ENCODE measurements at places on chromosomes 11 and 22.

DNA sequence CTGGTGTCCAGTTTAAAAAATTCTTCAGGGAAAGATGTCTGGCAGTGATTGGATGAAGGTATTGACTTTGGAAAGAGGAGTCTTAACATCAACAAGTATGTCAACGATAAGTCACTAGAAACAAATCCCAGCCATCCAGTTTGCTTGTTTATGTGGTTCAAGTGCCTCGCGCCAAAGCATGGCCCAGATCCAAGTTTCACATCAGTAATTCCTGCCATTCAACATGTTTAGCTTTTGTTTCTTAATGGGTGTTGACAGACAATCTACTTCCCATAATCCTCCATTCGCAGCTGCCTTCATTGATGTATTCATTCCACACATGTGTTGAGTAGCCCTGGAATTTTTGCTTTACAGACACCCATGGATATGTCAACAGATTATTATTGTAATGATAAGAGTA lies 77.8 kb downstream of the UBASH3B start:
- DNase-seq, result no peak

DNA sequence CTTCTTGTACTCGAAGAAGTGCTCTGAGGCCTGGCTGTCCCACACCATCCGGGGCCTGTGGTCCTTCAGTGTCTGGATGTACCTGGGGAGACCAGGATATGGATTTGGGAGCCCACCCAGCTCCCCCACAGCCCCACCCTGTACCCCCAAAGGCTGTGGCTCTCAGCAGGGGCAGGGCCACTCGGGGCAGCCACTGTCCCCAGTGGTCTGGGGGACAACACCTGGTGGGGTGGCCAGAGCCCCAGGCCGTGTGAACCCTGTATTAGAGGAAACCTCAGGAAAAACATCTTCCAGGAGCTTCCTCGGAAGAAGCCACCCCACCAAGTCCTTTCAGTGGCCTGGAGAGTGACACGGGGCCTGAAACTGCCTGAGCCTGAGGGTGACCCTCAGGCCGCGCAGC lies 27.8 kb downstream of the TSPAN4 start:
- DNase-seq, result no peak

- DNase-seq, result no peak
Observed at GRCh38 chr11:12403122-12403996, 26.0 kb downstream of the PARVA start.

DNA sequence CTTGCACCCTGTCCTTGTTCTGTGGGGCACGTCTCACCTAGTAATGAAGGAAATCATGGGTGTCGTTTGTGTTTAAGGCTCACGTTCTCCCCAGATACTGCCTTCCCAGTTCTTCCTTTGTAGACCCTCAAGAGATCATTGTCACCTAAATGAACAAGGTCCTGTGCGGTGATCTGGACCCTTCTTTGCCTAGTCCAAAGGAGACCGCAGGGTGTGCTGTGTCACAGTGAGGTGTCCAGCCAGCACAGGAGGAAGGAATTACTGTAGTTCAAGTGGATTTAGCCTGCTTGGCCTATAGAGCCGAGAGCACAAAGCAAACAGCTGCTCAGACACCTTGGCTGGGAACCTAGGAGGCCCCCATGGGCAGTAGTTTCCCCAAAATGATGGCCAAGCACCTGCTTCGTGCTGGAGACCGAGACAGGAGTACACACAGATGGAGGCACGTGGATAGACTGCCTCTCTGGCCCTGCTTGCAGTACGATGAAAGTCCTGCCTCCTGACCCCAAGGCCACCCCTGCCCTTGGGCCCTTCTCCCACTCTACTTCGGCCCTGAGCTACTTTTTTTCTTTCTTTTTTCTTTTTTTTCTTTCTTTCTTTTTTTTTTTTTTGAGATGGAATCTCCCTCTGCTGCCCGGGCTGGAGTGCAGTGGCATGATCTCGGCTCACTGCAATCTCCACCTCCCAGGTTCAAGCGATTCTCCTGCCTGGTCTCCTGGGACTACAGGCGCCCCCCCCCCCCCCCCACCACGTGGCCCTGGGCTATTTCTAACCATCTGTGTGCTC lies 19.4 kb upstream of the PPFIA1 start:
- DNase-seq, result no peak

DNA sequence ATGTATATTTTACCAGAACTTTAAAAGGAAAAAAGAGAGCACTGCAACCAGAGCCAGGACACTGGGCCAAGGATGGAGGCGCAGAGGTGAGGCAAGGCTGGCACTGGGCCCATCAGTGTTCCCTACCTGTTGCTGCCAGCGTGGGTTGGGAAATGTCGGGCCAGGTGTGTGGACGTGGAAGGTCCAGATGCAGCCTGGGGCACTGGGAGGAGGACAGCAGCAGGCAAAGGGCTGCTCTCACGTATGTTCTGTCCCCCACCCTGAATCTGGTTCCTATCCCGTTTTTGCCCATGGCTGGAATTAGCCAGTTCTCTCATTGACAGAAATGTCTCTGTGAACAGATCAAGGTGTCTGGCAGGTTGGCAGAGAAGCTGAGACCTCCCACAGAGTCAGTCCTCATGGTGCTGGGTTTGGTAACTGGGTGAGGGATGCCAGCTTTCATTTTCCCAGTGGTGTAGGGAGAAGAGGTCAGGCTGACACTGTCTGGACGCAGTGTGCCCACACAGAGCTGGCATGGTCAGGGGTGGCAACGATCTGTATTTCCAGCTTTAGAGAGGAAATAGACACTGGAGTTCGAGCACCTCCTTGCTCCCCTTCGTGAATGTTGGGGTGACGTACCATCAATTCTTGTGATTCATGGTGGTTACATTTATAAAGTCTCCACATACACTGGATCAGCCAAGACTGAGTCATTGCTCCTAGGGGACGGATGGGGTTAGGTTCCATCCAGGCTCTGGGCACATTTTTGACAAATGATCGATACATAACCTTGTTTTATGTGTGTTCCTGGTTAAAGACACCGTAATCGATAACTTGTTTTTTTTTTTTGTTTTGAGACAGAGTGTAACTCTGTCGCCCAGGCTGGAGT lies 4.3 kb upstream of the PNPLA3 start:
- DNase-seq, result no peak

DNA sequence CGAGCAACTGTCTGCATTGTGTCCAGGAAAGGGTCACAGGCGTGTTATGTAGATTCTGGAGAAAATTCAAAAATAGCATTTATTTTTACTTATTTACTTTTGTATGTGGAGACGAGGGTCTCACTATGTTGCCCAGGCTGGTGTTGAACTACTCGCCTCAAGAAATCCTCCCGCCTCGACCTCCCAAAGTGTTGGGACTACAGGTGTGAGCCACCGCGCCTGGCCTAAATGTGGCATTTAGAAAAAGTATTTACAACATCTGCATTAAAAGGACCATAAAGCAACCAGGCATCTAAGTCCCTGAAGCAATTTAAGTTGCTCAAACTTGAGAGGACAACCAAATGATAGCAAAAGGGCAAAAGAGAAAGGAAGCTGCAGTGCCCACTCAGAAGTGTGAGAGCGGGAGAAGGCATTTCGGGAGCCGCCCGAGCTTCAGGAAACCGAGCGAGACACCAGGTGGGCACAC lies 595 bp downstream of the TRIM66 start:
- no peak for DNase-seq

DNA sequence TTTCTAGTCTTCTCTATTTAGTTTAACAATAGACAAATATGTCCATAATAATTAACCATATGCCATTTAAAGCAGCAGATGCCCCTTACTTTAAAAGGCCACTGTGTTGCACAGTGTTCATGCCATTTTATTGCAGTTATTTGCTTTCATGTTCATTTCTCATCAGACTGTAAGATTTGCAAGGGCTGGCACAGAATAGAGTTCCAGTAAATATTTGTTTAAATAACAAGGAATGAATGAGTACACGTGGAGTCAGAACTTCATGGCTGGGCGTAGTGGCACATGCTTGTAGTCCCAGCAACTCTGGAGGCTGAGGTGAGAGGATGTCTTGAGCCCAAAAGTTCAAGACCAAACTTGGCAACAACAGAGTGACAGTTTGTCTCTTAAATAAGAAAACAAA lies 1228.6 kb downstream of the LRRC4C start:
- no peak for DNase-seq
